SW480 (cell line): ENCODE measurements at places on chromosomes 3 and 15.
A peak's percentile ranks its signal among the peaks of the same experiment; 100 is the strongest.

DNA sequence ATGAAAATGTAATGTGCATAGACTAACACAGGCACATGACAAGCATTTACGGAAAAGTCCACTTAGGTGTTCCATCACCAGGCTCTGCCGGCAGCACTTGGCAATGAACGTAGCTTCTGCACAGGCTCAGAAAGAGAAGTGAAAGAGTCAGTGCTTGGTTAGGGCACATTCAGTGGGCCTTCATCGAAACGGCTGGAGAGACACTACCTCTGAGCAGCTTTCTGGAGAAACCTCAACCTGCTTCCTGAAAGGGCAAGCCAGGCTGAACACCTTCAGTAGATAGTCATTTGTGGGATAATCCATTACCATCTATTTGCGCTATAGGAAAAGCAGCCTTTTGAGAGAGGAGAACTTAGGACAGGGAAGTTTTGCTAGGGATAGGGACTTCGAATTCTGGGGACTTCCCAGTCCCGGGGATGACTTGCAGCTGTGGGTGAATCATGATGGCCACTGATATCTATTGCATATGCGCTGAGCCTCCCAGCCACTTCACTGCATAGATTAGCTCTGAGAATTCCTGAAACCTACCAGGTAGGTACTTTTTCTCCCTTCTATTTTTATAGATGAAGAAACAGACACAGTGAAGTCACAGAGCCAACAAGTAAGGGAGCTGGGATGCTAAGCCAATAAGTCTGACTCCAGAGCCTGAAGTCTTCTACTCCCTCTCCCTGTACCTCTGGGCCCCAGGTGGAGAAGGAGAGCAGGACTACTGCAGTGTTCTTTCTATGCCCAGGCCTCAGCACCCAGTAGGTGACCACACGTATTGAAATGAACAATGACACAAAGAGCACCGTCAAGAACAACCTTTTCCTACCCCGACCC, 4.2 kb upstream of the SH2D7 start:
- DNase-seq: no peak

GRCh38 chr3:145911016-145911415, 250.0 kb downstream of the PLOD2 start:
- no peak for DNase-seq

GRCh38 chr3:73815966-73816365, 191.2 kb upstream of the PDZRN3 start:
- no peak for DNase-seq

DNA sequence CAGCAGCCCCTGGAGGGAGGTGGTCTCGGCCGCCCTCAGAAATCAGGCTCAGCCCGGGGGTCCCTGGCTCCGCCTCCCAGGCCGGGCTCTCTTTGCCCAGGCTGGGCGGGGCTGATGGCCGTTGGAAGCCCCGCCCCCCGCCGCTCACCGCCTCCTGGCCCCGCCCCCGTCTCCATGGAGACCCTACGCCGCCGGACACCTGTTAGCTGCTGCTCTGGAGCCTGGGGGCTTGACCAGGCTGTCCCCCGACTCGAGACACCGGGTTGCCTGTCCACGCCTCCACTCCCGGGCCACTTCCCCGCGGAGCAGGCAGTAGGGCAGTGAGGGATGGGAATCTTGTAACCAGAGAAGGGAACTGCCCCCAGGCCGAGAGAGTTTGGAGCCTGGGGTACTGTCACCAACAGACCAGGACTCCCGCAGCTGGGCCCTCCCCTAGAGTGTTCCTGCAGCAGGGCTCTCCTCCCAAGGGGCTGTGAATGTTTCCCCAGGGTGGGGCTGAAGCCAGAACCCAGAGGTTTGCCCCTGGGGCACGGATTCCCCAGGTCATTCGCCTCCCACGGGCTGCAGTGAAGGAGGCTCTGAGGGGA, 27.8 kb upstream of the RPL32 start:
- no peak for DNase-seq

DNA sequence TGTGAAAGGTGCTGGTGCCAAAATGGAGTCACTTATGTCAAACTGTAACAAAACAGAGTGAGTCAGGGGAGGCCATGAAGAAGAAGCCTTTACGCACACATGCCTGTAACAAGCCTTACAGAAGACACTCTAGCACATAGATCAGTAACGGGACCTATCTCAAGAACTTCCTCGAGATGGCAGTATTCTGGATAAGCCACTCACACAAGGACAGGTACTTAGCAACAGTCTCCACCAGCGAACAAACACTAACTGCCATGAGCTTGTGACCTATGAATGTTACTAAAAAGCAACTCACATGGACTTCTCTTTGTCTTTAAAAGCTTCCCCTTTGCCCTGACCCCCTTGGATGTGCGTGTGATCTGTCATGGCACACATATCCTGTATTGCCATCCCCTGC, 235.1 kb downstream of the CD47 start:
- peak; percentile 54 for DNase-seq

- no peak for DNase-seq
Observed at GRCh38 chr15:51092480-51093040, 2.1 kb downstream of the TNFAIP8L3 start.

- no peak for DNase-seq
Observed at GRCh38 chr15:48066456-48066855, 54.3 kb upstream of the SLC24A5 start.

DNA sequence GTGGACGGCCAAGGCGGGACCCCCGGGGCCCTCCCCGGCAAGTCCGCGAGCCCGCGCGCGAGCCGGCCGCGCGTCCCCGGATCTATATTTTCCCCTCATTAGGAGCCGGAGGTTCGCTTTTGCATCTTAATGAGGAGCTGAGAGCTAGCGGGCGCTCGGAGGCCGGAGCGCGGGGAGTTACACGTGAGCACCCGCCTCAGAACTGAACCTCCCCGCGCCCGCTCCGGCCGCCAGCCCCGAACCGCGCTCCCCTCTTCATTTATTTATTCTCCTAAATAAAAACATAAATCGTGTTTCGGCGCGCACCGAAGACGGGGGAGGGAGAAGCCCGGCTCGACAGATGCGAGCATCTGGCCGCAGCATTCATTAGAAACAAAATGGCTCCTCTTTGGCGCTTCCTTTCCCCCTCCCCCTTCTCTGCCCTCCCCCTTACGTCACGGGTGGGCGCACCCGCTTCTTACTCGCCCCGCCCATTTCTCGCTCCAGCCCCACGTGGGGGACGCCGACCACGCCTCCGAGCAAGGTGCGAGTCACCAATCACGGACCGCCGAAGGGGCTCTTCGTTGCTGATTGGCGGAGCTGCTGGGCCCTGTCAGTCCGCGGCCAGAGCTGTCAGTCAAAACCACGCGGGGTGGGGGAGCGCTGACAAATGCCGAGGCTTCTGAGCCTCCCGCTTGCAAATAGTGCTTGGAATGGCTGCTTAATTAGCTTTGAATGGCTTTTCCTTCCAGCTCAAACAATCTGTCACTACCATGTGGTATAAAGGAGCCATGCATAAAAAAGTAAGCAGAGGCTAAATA, 1.6 kb upstream of the TLE3 start:
- DNase-seq: peak; percentile 99

- DNase-seq: no peak
Observed at GRCh38 chr15:55981582-55982249, 11.7 kb downstream of the NEDD4 start.

- no peak for DNase-seq
Observed at GRCh38 chr3:158651192-158651591, 6.9 kb downstream of the GFM1 start.

DNA sequence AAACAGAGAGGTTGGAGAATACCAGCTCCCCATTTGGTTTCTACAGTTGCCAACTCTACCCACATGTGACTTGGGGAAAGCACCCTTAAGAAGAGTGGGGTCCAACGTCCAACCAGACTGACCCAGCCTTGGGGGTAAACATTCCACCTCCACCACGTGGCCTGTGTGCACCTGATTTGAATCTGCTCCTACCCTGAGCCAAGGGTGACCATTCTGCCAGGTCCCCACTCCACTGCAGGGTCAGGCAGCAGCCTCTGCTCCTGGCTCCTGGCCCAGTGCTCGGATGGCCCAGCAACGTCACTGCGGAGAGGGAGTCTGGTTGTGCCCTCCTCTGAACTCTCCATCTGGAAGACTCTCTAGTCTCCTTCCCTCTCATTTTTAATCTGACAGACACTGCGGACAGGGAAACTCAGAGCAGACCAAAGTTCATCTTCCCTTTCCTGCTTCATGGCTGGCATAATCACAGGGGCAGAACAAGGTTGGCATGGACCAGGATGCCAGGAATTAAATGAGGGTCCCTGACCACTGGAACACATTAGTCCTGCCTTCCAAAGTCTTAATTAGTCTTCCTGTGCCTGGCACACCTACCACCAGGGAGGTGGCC, 29.4 kb downstream of the FHIT start:
- no peak for DNase-seq

- no peak for DNase-seq
Observed at GRCh38 chr3:46672349-46672695, 21.2 kb downstream of the ALS2CL start.

- DNase-seq: no peak
Observed at GRCh38 chr3:99506-99905, 97.1 kb upstream of the CHL1 start.

DNA sequence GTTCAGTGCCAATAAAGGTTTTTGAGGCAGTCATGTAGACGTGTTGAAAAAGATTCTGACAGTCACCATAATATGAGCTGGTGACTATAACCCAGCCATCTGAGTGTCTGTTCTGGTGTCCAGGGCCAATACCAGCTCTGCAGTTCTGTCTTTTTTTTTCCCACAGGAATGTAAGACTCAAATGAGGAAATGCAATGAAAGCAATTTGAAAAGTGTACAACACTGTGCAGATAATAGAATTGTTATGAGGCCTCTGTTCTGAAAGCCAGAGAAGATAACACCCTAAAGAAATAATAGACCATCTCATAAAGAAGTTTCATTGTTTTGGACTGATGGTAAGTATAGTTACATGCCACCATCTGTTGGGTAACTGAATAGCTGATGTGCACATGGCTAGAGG, 57.1 kb downstream of the CLDN1 start:
- peak; percentile 28 for DNase-seq

GRCh38 chr3:136136454-136136853, 59.7 kb downstream of the MSL2 start:
- DNase-seq: no peak
